ENCODE measurements at places on chromosomes 5 and 9.

GRCh38 chr5:33964132-33964700 is 20.3 kb downstream of the SLC45A2 start:
- no peak overlapping the region for H3K4me3 ChIP-seq
- no peak overlapping the region for H3K27ac ChIP-seq
- H3K36me3 ChIP-seq, result no peaks in the 10 kb centered on the region
- peaks cover 10% of the 10 kb centered on the region for H3K4me1 ChIP-seq
- H3K27me3 ChIP-seq, result peaks cover 3% of the 10 kb centered on the region
- DNase-seq, result no peak

GRCh38 chr9:130118841-130119518 is 53.2 kb upstream of the NCS1 start:
- no peak for DNase-seq
- H3K27ac ChIP-seq, result no peak overlapping the region
- H3K4me1 ChIP-seq, result peaks cover 22% of the 10 kb centered on the region
- peaks cover 31% of the 10 kb centered on the region for H3K36me3 ChIP-seq

GRCh38 chr5:131322926-131323325 is 59.1 kb downstream of the CDC42SE2 start:
- H3K4me3 ChIP-seq, result no peak overlapping the region
- peaks cover 9% of the 10 kb centered on the region for H3K36me3 ChIP-seq
- no peaks in the 10 kb centered on the region for H3K4me1 ChIP-seq
- no peaks in the 10 kb centered on the region for H3K27me3 ChIP-seq

DNA sequence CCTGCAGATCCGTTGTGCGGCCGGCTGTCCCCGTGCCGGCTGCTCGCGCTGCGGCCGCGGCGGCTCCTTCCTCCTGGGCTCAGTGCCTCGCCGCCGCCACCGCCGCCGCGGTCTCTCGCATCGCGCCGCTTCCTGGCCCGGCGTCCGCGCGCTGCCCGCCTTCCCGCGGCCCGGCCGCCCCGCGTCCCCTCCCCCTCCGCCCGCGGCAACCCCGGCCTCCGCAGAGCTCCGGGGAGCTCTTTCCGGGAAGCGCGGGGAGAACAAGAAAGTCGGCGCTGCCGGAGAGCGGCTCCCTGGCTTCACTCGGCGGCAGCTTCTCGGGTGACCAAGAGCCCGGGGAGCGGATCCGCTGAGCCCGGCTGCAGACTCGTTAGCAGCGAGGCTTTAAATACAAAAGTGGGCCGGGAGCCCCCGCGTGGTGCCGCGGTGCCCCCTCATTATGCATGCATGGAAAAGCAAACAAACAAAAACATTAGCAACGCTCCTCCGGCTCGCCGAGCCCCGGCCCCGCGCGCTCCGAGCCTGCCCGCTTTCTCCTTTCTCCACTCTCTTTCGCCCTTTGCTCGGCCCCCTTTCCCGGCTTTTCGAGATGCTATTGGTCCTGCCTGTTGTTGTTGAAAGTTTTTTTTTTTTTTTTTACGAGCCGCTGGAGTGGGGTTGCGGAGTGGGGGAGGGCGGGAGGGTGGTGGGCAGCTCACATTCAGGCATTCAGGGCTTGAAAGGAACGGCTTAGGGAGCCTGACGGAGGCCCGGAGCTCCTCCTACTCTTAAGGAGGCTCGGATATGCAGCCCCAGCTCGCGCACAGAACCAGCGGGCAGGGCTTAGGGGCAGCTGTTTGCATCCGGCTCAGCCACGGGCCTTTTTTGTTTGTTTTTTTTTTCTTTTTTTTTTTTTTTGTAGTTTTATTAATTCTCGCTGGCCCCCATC is at the start of gene GAS1:
Gene GAS1 (minus strand): TSS at position 361 of the 928 bp plus-strand sequence. CDS start 727 bp downstream, outside the sequence.
- peaks cover 5% of the 10 kb centered on the region for H3K36me3 ChIP-seq
- peak within 1 kb of the TSS; percentile 61 for H3K27ac ChIP-seq
- peak; percentile 76 for DNase-seq
- H3K27me3 ChIP-seq, result peaks cover 12% of the 10 kb centered on the region
- peak within 1 kb of the TSS; percentile 93 for H3K4me3 ChIP-seq
- H3K4me1 ChIP-seq, result peaks cover 22% of the 10 kb centered on the region

DNA sequence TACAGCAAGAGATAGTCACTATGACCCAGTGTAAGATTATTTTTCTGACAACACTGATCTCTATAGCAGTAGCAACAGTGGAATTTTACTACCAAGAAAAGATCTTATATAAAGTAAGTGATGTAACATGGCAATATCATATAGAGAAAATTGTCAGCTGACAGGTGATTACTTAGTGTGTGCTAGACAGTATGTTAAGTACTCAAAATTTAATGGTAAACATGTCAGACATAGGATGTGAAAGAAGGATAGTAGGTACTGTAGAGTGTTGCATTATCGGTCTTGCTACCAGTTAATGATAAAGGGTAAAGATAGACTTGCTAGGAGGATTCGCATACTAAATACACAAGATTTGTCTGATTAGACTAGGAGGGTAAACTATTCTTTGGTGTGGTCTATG is 247.4 kb downstream of the CYLC2 start:
- H3K36me3 ChIP-seq, result no peaks in the 10 kb centered on the region
- H3K27me3 ChIP-seq, result no peaks in the 10 kb centered on the region
- H3K27ac ChIP-seq, result no peak overlapping the region
- no peaks in the 10 kb centered on the region for H3K4me1 ChIP-seq

DNA sequence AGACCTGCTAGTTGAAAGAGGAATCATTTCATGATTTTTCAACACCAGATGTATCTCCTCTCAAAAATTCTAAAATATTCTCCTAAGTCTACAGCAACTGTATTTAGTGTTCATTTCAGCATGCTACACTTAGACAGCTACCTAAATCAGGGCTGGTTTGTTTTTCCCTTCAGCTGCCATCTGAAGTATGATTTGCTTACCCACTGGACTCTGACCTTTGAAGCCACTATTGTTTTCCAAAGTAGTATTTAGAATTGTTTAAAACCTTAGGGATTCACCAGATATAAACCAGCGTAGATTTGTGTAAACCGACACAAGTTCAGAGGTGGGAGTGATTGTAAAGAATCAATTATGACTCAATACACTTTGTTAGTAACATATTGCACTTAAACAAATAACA is 193.1 kb downstream of the ADAMTS6 start:
- H3K27me3 ChIP-seq, result no peaks in the 10 kb centered on the region
- peaks cover 3% of the 10 kb centered on the region for H3K36me3 ChIP-seq
- H3K4me3 ChIP-seq, result no peak overlapping the region
- H3K4me1 ChIP-seq, result no peaks in the 10 kb centered on the region
- H3K27ac ChIP-seq, result no peak overlapping the region

DNA sequence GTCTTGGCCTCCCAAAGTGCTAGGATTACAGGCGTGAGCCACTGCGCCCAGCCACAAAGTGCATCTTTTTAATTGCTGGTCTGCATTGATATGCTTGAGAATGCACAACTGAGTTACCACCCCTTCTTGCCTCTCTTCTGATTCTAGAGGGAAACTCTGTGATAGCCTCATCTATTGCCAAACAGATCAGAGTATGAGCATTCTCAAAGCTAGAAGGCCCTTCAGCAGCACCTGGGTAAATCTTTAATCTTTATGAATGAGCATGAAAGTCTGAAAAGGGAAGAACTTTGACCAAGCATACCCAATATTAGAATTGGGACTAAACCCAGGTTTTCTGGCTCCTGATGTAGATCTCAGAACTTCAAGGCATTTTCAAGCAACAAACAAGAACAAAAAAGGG is 298.3 kb upstream of the TNC start:
- no peaks in the 10 kb centered on the region for H3K27me3 ChIP-seq
- H3K36me3 ChIP-seq, result no peaks in the 10 kb centered on the region
- no peaks in the 10 kb centered on the region for H3K4me1 ChIP-seq
